ENCODE measurements at places on chromosomes 11 and 22.

GRCh38 chr11:129055196-129055595 lies 112.5 kb upstream of the TP53AIP1 start:
- H3K4me3 ChIP-seq = no peak overlapping the region
- no peaks in the 10 kb centered on the region for H3K4me1 ChIP-seq
- no peaks in the 10 kb centered on the region for H3K36me3 ChIP-seq
- no peak overlapping the region for H3K27ac ChIP-seq
- no peak for DNase-seq
- H3K27me3 ChIP-seq = peaks cover 5% of the 10 kb centered on the region

GRCh38 chr22:19419086-19419463 lies 12.5 kb downstream of the HIRA start:
- no peak for DNase-seq
- no peak overlapping the region for H3K4me3 ChIP-seq
- H3K36me3 ChIP-seq = peaks cover 7% of the 10 kb centered on the region
- H3K27ac ChIP-seq = no peak overlapping the region

DNA sequence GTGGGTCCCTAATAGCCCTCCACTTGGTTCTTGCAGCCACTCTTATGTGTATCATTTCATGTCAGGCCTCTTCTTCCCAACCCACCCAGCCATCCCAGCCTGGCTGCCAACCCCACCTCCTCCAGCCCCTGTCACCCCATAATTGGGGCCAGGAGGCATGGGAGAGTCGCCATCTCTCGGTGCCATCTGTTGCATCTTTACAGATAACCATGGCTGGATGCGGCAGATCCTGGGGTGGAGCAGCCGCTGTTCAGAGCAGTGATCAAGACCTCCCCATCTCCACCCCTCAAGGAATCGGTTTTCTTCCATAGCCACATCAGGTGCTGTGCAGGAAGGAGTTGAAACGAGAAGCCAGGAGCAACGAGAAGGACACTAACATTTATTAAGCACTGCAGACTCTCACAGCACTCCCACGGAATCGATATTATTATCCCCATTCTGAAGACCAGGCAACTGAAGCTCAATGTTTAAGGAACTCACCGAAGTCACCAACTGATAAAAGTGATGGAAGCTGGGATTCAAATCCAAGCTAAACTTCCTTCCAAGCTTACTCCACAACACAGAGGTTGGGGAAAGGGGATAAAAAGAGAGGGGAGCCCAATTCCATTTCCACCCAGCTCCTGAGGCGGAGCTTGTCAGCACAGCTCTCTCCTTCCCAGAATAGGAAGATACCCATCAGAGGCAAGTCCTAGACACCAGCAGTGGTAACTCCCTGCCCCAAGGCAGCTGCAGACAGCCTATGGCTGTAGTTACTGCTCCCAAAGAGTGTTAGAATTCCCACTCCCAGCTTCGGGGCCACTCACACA lies 2.7 kb downstream of the SLC43A1 start:
- H3K27ac ChIP-seq = peak overlapping the region; percentile 52
- no peak for DNase-seq
- H3K4me3 ChIP-seq = peak overlapping the region; percentile 51
- peaks cover 11% of the 10 kb centered on the region for H3K27me3 ChIP-seq
- peaks cover 3% of the 10 kb centered on the region for H3K4me1 ChIP-seq

DNA sequence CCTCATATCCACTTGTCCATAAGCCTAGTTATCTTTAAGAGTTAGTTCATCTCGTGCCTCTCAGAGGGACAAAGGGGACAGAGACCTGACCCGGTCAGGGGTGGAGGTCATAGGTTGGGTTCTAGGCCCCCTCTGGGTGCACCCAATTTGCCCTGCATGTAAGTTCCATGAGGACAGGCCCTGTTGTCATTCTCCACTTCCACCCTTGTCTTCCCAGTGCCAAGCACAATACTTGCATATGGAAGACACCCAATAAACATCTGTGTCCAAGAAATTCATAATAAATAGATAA lies 1.3 kb upstream of the YIF1A start:
- H3K27ac ChIP-seq = peak overlapping the region; percentile 36
- H3K27me3 ChIP-seq = peaks cover 24% of the 10 kb centered on the region
- peak overlapping the region; percentile 94 for H3K4me3 ChIP-seq
- peaks cover 4% of the 10 kb centered on the region for H3K36me3 ChIP-seq

- H3K4me1 ChIP-seq = peaks cover 18% of the 10 kb centered on the region
- DNase-seq = no peak
- no peak overlapping the region for H3K4me3 ChIP-seq
- H3K27me3 ChIP-seq = peaks cover 7% of the 10 kb centered on the region
Measured at GRCh38 chr11:2530855-2531200, 86.0 kb downstream of the KCNQ1 start.

DNA sequence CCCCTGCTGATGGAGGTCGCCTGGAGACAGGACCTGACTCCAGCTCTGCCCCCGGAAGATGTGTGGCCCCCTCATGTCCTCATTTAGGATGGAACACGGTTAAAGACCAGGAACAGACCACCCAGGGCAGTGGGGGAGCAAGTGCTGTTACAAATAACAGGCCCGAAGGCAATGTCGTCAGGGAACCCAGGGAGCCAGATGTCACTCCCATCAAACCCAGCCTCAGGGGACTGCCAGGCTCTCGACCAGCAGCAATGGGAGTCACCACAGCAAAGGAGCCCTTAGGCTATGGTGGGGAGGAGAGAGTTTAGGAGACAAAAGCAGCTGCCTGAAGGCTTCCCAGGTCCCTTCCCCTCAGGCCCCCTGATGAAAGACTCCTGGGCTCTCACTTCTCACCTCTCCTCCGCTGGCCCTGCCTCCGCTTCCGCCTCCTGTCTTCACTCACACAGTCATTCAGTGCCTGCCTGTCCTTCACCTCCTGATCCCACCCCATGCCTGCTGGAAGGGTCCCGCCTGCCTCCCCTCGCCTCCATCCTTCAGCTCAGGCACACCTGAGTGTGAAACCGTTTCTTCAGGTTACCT lies 4.4 kb downstream of the RPS19BP1 start:
- DNase-seq = no peak
- H3K4me3 ChIP-seq = no peak overlapping the region
- peaks cover 26% of the 10 kb centered on the region for H3K36me3 ChIP-seq
- peaks cover 2% of the 10 kb centered on the region for H3K27me3 ChIP-seq
- no peak overlapping the region for H3K27ac ChIP-seq
- H3K4me1 ChIP-seq = peaks cover 56% of the 10 kb centered on the region

Data from endothelial cell (in vitro differentiated cells).